ENCODE measurements at places on chromosomes 5 and 9.
A peak's percentile ranks its signal among the peaks of the same experiment; 100 is the strongest.

GRCh38 chr5:34656700-34657273, 659 bp downstream of the RAI14 start:
- DNase-seq, result peak; percentile 39

DNA sequence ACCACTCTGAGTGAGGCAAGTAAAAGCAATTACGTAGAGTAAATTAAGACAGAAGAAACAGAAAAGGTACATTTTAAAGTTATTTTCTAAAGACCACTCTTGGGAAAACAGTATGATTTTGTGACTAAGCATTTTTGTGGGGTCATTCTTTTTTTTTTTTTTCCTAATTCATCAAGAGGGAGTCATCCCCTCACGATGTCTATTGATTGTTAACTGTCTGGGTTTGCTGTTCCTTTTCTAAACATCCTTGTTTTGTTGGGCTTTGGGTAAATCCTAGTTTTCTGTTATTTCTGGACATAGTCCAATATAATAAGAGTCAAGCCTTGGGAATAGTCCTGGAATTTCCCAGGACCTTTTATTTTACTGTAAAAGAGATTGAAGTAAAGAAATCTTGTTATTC, 63.8 kb downstream of the ANKRD55 start:
- DNase-seq, result no peak

GRCh38 chr5:168375214-168375613, 83.8 kb downstream of the WWC1 start:
- DNase-seq, result no peak

- DNase-seq, result no peak
These were observed 5.0 kb upstream of the SPARC start for GRCh38 chr5:151691706-151692105.

GRCh38 chr9:7592321-7593316, 207.0 kb downstream of the DMAC1 start:
- DNase-seq, result no peak

GRCh38 chr5:74294231-74294705, 346.3 kb downstream of the ENC1 start:
- DNase-seq, result no peak

- no peak for DNase-seq
These were observed 194.8 kb upstream of the SLC30A5 start for GRCh38 chr5:68898951-68899471.

DNA sequence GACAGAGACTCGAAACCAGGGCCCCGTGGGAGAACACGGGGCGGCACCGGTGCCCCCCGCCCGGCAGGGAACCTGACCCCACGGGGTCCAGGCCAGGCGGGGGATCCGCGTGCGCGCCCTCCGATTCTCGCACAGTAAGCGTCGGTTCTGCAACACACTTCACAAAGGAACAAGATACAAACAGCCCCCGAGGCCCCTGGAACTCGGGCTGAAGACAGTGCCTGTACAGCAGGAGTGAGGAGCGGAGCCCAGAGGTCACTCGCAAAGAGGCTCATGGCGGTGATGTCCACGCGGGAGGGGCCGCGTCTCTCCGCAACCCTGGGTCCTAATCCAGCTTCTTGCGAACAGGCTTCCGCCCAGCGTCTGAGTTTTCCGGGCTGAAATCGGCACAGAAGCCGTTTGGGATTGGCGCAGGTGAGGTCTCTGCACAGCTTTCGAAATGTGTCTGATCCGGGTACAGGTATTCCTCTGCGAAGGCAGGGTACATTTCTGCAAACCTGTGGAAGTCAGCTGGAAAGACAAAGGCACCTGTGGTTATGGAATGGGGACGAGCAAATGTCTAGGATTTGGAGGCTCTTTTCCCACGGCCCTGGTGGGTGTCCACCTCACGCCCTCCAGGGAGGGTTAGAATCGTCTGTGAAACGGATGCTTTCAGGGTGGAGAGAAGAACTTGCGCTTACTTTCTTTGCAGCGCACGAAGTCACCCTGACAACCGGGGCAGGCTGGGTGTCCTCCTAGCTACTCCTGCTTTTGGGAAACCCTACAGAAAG, 18.3 kb upstream of the SLC6A3 start:
- no peak for DNase-seq

GRCh38 chr5:135073761-135074345, 39.8 kb upstream of the PITX1 start:
- no peak for DNase-seq

- DNase-seq, result peak; percentile 81
These were observed 70.0 kb upstream of the KLF9 start for GRCh38 chr9:70484232-70485130.

DNA sequence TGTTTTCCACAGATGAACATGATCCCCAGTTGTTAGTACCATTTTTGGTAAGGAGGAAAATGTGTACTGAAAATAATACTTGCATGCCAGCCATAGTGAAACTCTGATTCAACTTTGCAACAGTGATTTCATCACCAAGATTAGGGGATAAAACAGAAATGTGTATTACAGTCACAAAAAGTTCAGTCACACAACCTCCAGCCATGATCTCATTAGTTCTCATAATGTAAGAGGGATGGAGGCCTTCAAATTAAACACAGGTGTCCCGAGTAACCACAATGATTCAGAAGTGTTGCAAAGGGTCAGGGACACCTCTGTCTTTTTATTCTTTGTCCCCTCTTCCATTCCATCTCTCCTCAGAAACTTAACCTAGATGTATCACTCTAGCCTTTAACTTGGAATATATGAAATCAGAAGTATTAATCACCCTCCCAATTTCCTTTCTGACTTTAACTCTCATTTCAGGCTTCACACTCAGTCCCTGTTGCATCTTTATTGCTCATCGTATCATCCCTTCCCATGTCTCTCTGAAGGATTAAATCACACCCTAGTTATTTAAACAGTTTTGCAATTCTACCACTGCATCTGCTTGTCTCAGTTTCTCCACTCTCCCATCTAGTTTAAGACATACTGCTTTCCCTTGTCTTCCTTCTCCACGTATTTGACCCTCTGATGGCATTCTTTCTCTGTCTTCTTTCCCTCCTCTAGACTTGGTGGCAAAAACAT, 291.2 kb downstream of the ADAMTS6 start:
- no peak for DNase-seq

- no peak for DNase-seq
These were observed at the start of gene CCDC187 for GRCh38 chr9:136303825-136304416. TSS of gene CCDC187 (minus strand) at chr9:136304094. CDS start at chr9:136303830, 264 bp downstream.

DNA sequence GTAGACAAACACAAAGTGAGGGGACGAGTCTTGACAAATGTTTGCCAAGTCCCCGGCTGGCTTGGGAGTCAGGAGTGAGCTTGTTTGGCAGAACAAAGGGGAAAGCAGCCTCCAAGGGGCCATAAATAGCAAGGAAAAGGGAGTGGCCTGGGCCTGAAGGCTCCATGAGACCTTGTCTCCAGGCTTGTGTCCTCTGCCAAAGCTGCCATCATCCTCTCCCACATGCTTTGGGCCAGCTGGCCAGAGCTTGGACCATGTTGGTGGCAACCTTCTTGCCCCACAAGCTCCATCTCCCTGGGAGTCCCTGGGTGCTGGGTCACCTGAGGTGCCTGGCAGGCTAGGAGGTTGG, 13.3 kb upstream of the PITX1 start:
- DNase-seq, result no peak

DNA sequence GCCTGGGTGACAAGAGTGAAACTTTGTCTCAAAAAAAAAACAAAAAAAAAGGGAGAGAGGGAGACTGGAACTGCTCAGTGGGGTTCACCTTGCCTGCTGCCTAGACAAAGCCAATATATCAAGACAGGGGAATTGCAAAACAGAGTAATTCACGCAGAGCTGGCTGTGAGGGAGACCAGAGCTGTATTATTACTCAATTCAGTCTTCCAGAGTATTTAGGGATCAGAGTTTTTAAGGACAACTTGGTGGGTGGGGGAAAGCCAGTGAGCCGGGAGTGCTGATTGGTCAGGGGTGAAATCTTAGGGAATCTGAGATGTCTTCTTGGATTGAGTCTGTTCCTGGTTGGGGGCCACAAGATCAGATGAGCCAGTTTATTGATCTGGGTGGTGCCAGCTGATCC, 25.6 kb upstream of the SPIN1 start:
- DNase-seq, result no peak

- DNase-seq, result no peak
These were observed 24.1 kb upstream of the GABBR2 start for GRCh38 chr9:98732801-98733200.

- no peak for DNase-seq
These were observed 9.5 kb downstream of the GRK6 start for GRCh38 chr5:177435847-177436536.

- peak; percentile 77 for DNase-seq
These were observed 1.7 kb downstream of the MYORG start for GRCh38 chr9:34374905-34375552.

DNA sequence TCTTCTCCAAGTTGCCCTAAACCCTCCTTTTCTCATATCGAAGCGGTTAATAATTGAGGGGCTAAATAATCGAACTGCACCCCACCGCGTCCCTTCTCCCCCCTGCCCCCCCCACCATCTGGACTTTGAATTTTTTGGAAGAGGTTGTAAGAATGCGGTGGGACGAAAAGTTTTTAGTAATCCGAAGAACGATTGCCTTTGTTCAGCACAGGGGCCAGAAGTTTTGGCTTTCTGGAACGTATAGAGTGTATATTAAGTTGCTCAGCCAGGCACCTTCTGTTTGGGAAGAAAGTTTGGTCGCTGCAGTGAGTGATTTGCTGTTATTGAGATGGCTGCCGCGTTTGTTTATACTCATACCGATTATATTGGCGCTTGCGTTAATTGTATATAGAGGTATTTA, 518 bp downstream of the ERBIN start:
- no peak for DNase-seq

- DNase-seq, result no peak
These were observed 27.2 kb upstream of the FBP1 start for GRCh38 chr9:94666364-94667099.

- no peak for DNase-seq
These were observed 8.2 kb upstream of the EPB41L4B start for GRCh38 chr9:109328978-109329637.

DNA sequence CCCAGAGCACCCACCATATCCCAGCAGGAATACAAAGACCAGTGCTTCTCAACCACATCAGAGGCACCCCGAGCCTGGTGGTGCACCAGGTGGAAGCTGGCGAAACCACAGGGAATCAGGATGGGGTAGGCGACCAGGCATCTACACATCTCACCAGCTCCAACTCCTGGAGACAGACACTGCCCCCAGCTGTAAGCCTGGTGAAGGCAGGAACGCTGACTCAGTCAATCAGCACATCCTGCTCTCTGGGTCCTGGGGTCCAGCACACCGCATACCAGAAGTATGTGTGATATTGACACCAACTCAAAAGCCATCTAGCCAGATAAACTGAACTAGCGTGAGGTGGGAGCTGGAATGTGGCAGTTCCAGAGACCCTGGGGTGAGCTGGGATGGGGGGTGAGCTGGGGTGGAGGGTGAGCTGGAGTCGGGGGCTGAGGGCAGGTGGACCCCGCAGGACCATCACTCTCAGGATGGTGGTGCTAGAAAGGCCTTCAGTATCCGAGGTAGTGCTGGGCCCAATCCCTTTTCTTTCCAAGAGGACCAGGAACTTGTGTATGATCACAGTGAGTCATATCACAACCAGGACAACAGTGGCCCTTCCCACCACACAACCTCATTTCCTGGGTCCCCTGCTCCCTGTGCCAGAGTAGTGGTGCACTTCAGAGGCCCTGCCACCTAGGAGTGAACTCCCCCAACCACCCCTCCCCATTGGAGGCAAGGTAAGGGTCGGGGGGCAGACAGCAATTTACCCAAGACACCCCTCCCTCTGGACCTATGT, 2.5 kb downstream of the DBN1 start:
- DNase-seq, result no peak

GRCh38 chr9:78994471-78994870, 577.3 kb upstream of the TLE4 start:
- no peak for DNase-seq

DNA sequence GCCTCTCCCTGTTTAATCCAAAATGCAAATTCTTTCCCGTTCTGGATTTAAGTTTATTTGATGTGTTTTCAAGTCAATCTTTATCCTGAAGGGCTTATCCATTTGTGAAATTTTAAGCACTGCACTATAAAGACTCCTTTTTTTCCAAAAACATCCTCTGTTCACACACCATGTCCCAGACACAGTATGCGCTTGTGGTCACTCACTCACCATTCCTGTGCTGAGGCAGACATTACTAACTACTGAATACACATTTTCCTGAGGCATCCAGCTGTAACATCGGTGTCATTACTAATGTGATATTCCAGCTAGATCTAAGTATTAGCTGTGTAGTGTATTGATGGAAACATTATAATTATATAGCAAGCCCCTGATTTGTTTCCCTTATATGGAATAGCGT, 298.4 kb downstream of the KCTD16 start:
- no peak for DNase-seq
